ENCODE measurements at places on chromosomes 7 and 10.

- DNase-seq = no peak
Observed at GRCh38 chr7:45700556-45700955, 126.4 kb downstream of the ADCY1 start.

DNA sequence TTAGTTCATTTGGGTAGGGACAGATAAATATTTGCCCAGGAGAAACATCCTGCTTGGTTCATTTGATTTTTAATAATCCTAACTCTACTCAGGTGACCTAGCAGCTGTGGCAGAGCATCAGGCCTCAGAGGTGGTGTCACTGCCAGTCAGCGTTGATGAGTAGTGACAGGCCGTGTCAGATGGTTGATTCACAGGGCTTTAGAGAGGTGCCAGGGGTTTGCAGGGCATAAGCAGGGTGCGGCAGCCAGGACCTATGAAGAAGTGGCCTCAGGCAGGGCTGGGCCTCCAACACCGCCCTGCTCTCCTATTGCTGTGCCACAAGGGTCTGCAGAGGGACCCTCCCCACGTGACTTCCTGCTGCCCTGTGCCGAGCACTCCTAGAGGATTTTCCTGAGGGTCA, 128.1 kb downstream of the HECW1 start:
- no peak for DNase-seq

GRCh38 chr10:120735773-120736371, 115.3 kb upstream of the WDR11 start:
- no peak for DNase-seq

- DNase-seq = peak; percentile 12
Observed at GRCh38 chr10:124231168-124232155, 138.1 kb upstream of the CHST15 start.

DNA sequence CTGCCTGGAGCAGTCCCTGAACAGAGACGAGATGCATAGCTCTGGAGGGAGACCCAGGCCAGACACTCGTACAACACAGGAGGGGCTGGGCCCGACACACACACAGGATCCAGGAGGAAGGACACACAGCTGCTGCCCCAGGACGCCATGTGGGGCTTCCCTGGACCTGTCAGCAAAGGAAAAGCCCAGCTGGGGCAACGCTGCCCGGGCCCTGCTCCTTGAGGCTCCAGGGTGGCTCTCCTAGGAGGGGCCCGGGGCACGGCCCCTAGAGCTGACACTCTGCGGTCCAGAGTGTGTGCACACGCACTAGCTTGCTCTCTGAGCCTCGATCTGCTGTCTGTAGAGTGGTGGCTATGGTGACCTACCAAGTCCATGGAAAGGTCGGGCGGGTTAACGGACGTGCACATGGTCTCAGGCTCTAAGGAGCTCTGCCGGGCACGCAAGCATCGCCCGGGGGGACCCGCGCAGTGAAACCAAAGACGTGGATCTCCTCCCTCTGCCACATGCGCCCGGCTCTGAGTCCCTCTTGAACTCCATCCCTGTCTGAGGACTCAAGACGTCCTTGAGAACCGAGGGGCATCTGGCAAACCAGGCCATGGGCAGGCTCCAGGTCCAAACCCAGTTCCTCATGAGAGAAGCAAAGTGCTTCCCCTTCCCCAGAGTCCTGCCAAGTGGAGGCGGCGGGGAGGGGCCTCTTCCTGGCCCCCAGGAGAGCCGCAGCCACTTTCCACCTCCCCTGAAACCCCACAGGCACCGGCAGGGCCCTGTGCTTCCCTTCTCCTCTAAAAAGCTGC, 279.0 kb downstream of the ELFN1 start:
- DNase-seq = no peak

DNA sequence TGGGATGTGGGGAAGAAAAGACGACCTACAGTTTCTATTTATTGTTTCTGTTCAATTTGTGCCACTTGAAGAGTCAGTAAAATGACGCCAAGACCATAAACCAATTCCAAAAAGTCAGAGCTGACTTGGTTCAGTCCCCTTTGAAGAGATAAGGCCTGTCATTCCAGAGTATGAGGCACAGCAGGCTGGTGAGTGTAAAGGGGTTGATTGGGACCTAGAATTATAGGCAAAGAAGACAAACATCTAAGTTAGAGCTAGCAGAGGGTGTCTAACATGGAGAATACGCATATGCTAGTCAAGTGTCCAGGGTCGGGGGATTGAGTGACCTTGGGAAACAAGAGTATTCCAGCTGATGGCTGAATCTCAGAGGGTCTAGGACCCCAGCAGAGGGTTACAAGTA, 23.6 kb downstream of the NRP1 start:
- DNase-seq = no peak

DNA sequence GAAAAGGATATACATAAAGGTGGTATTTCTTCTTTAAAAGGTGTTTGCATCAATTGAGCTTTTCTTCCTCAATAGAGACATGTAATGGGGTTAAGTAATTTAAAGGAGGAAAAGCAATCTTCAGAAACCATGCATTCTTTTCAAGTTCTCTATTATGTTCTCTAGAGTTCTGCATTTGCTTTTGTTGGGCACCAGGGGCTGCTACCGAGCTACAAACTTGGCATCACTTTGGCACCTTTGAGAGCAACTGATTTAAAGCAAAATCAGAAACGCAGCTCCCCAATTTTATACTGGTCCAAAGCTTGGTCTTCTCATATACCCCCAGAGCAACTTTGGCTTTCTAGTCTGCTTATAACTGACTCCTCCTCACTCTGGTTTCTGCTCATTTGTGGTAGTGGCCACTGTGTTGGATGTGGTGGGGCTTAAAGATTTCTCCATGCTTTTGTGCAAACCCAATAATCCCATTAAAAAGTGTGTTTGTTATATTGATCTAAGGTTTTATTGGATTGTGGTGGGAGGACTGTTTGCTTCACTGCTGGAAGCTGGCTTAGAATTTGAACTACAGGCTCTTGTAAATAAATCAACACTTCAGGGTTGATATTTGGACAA, 712.1 kb downstream of the PHTF2 start:
- DNase-seq = no peak

- no peak for DNase-seq
Observed at GRCh38 chr7:55185941-55186609, 167.3 kb downstream of the EGFR start.

DNA sequence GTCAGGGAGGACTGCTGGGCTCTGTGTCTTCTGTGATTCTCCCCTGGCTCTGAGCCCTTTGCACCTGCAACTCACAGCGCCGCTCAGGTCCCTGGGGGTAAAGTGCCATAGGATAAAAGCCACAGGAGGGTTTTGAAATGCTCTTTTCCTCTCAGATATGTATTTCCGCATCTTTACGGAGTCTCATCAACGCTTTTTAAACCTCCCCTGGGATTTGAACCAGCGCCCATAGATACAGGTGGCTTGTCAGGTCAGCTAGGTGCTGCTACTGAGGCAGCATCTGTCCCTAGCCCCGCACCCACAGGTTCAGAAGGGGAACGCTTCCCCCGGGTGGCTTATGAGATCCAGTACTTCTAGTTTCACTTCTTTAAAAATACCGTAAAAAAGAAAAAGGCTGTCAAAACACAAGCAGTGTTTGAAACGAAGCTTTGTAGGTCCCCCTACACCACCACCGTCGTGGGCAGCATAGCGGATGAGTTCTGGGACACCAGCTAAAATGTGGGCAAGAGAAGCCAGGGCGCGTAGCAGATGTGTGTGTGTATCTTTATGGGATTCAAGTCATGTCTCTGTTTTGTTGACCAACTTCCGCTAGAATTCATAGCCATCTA, 173.5 kb downstream of the CUX1 start:
- no peak for DNase-seq

GRCh38 chr10:82908751-82909150, 1033.8 kb downstream of the NRG3 start:
- DNase-seq = no peak

- DNase-seq = no peak
Observed at GRCh38 chr7:111076205-111076604, 14.7 kb upstream of the LRRN3 start.

DNA sequence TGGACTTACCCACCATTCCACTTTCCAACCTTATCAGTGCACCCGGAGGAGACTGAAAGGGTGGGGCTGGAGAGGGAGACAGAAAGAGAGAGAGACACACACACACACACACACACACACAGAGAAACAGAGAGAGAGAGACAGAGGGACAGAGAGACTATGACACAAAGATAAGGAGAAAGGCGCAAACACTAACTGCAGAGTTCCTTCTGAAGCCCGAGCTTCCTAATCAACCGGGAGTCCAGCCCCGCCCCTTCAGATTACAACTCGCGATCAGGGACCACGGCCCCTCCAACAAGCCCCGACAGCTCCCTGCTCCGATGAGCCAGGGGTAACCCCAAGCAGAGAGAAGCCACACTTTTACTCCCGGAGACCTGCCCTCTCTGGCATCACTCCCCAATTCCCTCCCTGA, 499 bp downstream of the GAL3ST4 start:
- DNase-seq = no peak

DNA sequence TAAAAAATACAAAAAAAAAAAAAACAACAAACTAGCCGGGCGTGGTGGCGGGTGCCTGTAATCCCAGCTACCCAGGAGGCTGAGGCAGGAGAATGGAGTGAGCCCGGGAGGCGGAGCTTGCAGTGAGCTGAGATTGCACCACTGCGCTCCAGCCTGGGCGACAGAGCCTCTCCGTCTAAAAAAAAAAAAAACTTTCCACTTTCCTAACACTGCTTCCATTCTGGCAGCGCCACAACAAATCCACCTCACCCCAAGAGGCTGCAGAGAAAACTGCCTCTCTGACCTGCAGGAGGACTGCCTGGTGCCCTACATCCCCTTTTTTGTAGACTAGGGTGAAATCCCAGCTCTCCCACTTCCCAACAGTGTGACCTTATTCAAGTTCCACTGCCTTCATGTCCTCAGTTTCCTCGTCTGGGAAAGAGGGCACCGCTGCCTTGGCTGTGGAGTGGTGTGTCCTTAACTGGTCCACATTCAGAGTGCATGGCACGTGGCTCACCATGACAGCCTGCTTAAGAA, 2.6 kb upstream of the MBL2 start:
- no peak for DNase-seq

DNA sequence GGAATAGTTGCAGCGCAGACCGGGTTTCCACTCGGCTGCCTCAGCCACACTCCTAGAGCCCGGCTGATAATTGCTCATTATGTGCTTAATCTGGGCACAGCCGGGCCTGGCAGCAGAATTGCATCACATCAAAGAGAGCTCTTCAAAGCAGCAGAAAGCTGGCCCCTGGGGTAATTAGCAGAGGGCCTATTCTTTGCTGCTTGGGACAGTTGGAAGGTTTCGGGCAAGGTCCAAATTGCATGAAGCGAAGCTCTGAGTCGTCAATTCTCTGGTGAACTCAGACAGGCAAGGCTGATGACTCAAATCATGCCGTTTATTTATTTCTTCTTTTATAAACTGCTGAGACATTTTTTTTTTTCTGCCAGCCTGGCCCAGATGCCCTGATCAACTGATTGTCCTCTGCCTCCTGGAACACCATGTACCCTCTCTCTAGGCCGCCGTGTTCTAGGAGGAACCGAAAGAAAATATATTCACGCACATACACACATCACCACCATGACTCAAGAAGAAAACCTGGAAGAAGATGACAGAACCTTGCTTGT, 242.2 kb downstream of the RAB11FIP2 start:
- no peak for DNase-seq

- DNase-seq = no peak
Observed at GRCh38 chr7:148204639-148205304, 385.8 kb upstream of the C7orf33 start.

- DNase-seq = no peak
Observed at GRCh38 chr10:131644864-131645658, 255.7 kb upstream of the PPP2R2D start.

- no peak for DNase-seq
Observed at GRCh38 chr7:42689626-42690025, 222.2 kb downstream of the C7orf25 start.

- DNase-seq = no peak
Observed at GRCh38 chr7:64875258-64875657, 27.8 kb upstream of the ZNF273 start.

DNA sequence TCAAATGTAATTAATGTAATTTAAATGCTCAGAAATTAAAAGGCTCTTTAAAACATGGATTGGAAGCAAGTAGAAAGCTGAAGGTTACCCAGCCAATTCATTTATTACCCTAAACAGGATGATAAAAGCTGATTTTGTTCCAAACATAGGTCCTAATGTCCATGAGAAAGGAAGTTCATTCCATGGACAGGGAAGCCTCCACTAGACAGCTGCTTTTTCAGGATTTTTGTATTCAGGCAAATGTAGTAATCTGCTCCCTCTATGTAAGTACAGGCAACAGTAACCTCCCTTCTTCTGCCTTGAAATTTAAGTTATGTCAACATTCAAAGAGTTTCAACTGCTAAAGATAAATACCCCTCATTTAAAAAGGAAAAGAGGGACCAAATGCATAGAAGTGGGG, 123.0 kb upstream of the WNT16 start:
- DNase-seq = no peak

- no peak for DNase-seq
Observed at GRCh38 chr10:61986788-61987492, 85.4 kb downstream of the ARID5B start.

DNA sequence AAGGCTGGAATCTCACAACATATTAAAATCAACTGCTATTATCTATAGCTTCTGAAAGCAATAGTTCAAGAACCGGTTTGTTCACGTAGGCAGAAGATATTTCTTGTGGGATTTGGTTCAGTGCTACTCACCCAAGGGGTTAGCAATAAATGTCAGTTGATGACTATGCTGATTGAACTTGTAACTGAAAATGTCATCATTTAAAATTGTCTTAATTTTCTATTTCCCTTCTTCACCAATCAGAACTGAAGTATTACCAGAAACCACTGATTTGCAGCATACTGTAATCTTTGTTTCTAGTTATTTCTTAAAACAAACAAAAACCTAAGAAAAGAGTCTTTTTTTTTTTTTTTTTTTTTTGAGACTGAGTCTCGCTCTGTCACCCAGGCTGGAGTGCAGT, 46.1 kb downstream of the CPEB3 start:
- DNase-seq = no peak

DNA sequence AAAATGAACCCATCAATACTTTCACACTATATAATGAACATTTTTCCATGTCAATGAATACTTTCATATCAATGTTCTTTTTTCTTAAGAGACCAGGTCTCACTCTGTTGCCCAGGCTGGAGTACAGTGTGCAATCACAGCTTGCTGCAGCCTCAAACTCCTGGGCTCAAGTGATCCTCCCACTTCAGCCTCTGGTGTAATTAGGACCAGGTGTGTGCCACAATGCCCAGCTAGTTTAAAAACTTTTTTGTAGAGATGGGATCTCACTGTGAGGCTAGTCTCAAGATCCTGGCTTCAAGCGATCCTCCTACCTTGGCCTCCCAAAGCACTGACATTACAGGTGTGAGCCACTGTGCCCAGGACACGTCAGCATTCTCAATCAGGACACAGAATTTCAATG, 85.2 kb downstream of the SH3PXD2A start:
- no peak for DNase-seq

- no peak for DNase-seq
Observed at GRCh38 chr10:96584035-96584434, 2.8 kb downstream of the TM9SF3 start.

DNA sequence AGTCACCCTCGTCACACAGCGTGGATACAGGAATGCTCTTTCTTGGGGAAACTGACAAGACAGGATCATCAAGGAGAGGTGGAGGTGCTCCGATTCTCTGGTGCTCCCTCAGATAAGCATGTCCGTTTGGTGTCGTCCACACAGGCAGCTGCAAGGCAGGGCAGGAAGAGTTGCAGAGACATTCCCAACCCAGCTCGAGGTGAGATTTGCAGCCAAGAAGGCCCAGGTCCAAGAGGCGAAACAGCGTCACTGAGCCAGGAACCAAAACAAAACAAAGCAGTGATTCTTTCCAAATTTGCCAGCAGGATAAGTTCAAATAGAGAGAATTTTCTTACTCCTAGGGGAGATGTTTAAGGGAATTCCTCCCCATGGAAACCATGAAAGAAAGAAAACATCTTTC, 386.5 kb upstream of the PFKP start:
- no peak for DNase-seq

- no peak for DNase-seq
Observed at GRCh38 chr10:48456361-48456804, 148.5 kb downstream of the ARHGAP22 start.

Measured in CD4-positive, alpha-beta T cell treated with Interleukin-6 at 100 ng/mL for 8 hours (primary cell).